ENCODE measurements at places on chromosomes 2 and 18.

GRCh38 chr2:170535552-170535951, 179.6 kb upstream of the SP5 start:
- DNase-seq, result no peak

- DNase-seq, result no peak
Observed at GRCh38 chr18:59182673-59183072, 37.3 kb upstream of the GRP start.

DNA sequence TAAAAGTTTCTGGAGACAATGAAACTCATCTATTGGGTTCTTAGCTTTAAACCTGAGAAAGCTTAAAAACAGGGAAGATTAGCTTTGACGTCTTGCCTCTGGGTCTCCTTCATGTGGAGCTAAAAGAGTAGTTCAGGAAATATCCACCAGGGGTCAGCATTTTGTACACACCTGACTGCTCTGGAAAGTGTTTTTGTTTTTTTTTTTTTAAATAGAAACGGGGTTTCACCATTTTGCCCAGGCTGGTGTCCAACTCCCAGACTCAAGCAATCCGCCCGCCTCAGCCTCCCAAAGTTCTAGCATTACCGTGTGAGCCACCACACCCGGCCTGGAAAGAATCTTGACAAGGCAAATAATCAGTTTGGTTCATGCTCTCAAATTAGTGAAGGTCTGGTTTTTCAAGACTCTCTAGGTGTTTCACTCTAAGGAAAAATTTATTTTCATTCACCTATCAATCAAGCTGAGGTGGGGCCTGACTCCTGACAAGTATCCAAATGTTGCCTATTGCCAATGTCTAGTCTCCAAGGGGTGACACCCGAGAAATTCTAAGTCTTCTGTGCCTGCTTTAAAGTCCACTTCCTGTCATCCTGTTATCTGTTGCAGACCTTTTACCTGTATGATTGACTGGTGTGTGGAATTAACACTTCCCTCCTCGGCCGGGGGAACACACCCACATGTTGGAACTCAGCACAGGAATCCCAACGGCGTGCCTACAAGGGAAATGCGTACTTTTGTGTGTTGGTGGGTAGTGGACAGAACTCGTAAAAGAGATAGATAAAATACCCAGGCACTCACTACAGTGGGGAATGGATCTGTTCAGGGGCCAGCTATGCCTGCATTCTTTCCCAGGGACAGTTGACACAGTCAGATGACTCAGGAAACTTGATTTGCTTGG, 11.3 kb downstream of the IL1RN start:
- DNase-seq, result peak; percentile 8

DNA sequence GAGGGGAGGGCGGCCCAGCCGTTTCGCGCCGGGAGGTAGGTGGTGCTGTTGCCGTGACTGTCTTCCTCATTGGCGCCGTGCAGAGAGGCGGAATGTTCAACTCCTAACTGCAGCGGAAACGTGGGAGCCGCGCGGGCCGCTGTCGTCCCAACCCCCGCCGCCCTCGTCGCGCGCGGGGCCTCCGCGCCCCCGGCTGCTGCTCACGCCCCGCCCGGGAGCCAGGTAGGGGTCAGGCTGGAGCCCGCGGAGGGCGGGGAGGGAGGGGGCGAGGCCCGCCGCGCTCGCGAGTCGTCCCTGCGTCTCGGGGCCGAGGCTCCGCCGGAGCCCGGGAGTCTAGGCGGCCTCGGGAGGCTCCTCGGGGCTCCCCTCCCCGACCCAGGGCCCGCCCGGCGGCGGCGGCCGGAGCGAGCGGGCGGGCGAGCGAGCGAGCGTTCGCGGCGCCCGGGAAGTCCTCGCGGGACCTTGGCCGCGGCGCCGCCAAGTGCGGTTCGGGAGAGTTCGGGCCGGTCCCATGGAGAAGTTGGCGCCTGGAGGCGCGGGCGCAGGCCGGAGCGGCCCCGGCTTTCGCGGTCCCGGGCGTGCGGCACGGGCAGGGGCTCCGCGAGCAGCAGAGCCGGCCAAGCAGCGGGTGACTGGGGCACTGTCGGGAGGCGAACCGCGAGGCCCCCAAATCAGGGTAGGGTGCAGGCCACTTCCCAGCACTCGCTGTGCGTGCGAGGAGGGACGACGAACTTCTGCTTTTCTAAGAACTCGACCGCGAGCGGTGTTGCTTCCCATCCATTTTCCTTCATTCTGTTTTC, at the start of gene MAP3K20:
Gene MAP3K20 (plus strand): TSS at position 66 of the 800 bp plus-strand sequence. CDS start 15,186 bp downstream, outside the sequence.
- DNase-seq, result peak; percentile 31

- DNase-seq, result no peak
Observed at GRCh38 chr2:74768401-74768914, 65.5 kb upstream of the HK2 start.

DNA sequence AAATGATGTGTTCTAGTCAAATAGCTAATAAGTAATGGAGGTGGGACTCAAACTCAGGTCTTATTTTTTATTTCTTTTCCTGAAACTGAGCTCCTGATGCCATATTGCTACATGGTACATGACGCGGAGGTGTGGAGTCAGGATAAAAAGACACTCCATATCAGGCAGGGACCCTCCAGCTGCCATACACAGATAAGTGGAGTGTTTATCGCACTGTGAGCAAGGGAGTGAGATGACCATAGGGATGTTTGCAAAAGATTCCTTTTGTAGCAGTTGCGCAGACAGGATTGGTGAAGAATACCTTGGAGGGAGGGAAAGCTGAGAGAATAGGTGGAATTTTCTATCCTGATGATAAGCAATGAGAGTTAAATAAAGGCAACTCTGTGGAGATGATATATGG, 657.2 kb downstream of the RNF144A start:
- DNase-seq, result no peak

- DNase-seq, result no peak
Observed at GRCh38 chr2:226151157-226151556, 648.5 kb downstream of the IRS1 start.

GRCh38 chr2:9311488-9311887, 104.9 kb downstream of the ASAP2 start:
- no peak for DNase-seq

GRCh38 chr2:13480057-13480456, 763.3 kb downstream of the TRIB2 start:
- no peak for DNase-seq

- DNase-seq, result no peak
Observed at GRCh38 chr2:120238728-120239487, 13.7 kb upstream of the RALB start.

DNA sequence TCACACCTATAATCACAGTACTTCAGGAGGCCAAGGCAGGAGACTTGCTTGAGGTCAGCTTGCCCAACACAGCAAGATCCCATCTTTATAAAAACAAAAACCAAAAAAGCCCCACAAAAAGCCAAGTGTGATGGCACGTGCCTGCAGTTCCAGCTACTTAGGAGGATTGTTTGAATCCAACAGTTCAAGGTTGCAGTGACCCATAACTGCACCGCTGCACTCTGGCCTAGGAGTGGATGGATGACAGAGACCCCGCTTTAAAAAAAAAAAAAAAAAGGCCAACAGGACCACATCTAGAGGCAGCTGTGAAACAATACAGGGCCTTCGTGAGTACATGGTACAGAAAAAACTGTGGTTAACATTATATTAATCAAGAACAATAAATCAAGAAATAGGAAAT, 56.2 kb downstream of the PRPF40A start:
- no peak for DNase-seq

DNA sequence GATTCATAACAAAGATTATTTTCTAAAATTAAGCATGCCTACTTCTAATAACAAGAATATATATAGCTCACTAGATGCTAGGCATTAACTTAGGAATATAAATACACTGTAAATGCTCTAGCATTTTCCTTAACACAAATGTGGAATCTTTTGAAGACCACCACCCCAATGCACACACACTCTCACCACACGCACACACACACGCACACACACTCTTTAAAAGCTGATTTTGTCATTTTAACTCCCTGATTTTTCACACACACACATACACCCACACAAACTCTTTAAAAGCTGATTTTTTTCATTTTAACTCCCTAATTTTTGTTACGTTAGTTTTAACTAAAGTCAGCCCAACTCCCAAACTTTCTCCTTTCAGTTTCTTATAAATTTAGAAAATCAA, 3.0 kb downstream of the COL5A2 start:
- no peak for DNase-seq

GRCh38 chr2:85935170-85935745, 46.5 kb upstream of the ST3GAL5 start:
- no peak for DNase-seq

- DNase-seq, result no peak
Observed at GRCh38 chr2:152529420-152530115, 187.7 kb downstream of the PRPF40A start.

DNA sequence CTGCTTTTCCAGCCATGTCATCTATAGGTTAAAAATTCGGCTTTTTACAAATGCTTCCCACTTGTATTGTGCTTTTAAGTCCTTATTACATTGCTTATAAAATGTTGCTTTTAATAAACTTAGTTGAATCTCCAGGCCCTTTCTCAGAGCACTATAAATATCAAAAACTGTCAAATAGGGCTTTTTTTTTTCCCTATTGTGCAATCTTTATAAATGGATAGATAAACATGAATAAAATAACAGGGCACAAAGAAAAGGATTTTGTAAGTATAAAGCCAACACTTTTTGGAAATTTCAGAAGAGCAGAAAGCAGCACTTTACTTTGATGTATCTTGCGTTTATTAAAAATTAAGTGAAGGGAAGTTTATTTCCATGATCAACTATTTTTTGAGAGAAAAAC, 107.5 kb upstream of the CDCA7 start:
- no peak for DNase-seq

GRCh38 chr2:6654279-6654678, 211.4 kb downstream of the CMPK2 start:
- no peak for DNase-seq

DNA sequence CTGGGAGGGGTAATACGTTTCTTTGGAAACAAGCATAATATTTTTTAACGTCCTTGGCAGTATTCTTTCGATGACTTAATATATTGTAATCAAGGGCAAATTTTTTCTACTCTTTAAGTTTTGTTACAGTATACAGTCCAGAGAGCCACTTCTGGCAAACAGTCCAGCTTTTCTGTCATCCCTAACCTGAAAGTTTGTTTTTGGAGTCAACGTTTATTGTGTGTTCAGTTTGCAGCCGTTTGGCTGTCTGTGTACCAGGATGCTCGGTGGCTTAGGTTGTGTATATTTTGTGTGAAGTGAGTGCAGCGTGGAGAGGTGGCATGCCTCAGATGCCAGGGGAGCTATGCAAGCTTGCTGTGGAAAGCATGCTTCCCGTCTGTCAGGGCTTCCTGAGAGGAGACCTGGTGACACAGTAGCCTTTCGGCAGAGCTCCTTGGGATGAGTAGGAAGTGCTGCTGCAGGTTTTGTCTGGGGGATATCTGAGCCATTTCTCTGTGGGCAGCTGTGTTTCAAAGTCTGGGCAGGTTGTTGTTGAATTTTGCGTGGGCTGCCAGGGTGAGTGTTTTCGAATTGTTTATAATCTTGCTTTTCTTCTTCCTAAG, 14.7 kb downstream of the MAP3K20 start:
- DNase-seq, result no peak
